ENCODE measurements at places on chromosomes 7 and 10. TPM values are rescaled to one million over a fixed set of nuclear protein-coding genes. Genes with fewer than 3 reads are reported as not detected.

DNA sequence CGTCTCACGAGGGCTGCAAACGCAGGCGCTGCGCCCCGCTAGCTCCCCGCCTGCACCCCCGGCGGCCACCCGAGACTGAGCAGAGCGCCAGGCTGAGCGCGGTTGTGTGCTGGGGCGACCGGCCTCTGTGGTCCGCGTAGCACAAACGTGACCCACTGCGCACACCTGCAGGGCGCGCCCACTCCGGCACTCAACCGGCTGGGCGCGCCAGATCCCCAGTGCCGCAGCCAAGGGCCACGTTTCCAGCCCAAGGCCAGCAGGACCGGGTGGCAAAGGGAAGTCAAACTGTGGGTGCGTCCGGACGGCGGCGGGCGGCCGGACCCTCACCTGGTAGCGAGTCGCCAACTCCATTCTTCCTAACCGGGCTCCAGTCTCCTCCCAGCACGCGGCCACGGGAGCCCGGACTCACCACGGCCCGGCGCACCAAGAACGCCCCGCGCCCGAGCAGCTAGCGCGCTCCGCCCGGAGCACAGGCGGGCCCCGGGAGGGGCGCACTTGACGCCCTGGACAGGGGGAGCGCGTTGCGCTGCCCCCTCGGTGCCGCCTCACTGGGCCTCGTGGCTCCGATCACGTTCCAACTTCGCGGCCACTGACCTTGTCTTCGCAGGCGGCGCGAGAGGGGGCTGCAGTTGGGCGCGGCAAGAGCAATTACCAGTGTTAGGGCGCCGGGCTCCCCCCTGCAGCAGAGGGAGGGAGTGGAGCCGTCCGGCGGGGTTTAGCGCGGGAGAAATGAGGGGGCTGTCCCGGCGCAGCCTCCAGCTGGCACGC lies at the start of gene CDCA7L:
CDCA7L (minus strand) TSS at position 446 of the 768 bp plus-strand sequence; CDS start at position 351, 95 bp downstream.
- DNase-seq = peak; percentile 63

DNA sequence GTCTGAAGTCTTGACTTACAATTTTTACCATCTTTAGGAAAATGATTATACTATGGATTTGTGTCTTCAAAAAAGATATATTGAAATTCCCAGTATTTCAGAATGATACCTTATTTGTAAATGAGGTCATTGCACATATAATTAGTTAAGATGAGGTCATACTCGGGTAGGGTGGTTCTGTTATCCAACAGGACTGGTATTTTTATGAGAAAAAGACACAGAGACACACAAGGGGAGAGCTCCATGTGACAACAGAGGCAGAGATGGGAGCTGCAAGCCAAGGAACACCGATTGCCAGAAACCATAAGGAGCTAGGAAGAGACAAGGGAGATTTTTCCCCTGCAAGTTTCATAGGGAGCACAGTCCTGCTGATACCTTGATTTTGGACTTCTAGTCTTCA lies 356.9 kb downstream of the ARL4A start:
- no peak for DNase-seq

Gene TFEC
- total RNA-seq = 1.9 TPM

Gene HGF
- total RNA-seq = 2.1 TPM

Gene PPIA
- 834 TPM for total RNA-seq
